ENCODE measurements at places on chromosomes 11 and 22.

DNA sequence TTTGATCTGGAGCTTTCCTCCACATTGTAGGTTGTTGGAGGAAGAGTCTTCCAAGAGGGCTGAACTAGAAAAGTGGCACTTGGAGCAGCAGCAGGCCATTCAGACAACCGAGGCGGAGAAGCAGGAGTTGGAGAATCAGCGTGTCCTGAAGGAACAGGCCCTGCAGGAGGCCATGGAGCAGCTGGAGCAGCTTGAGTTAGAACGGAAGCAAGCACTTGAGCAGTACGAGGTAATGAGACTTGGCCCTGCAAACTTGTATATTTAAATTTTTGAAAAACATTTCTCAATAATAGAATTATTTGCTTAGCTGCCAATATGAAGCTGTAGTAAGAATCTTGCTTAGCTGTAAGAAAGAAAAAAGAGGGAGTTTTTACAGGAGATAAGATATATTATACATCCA is 84.0 kb downstream of the SWAP70 start:
- DNase-seq: no peak

- DNase-seq: no peak
Measured at GRCh38 chr11:103544874-103545273, 435.6 kb downstream of the DYNC2H1 start.

DNA sequence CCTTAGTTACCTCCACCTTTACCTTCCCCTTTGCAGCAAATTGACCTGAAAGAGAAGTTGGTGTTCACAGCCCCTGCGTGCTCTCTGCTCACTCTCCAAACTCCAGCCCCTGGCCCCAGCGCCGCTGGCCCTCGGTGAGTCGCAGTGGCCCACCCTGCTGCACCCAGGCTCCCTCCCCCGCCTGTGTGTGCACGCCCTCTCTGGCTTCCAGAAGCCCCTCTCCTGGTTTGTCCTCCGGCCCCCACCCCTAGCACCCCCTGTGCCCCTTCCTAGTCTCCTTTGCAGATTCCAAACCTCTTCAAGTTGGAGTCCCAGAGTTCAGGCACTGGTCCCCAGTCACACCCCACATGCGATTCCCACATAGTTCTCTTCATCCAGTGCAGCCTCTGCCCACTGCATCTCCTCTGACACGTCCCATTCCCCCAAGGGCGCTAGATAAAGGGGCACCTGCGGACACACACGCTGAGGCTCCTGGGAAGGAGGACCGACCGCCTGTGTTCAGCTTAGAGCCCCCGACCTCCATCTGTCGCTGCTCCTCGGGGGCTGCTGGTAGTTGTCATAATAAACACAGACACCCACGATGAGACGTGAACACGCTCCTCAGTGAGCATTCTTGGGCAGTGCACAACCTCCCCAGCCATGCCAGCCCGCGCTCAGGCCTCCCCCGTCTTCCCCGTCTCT is 1.5 kb upstream of the PHRF1 start:
- no peak for DNase-seq

- no peak for DNase-seq
Measured at GRCh38 chr11:88100151-88100550, 75.1 kb downstream of the RAB38 start.

DNA sequence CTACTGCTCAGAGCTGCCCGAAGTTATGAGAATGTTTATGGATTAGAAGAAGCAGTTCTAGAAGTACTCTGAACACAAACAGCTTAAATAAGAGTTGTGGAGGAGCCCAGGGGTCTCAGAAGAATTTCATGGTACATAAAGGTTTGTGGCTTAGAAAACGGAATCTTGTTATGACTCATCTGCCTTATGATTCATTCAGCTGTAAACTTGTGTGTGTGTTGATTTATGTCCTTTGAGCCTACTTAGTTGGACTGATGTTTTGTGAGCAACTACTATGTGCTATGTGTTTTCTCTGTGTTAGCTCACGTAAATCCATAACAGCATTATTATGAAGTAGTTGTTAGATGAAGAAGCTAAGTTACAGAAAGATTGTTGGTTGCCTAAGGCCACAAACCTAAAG is 203.7 kb downstream of the PGR start:
- DNase-seq: no peak

DNA sequence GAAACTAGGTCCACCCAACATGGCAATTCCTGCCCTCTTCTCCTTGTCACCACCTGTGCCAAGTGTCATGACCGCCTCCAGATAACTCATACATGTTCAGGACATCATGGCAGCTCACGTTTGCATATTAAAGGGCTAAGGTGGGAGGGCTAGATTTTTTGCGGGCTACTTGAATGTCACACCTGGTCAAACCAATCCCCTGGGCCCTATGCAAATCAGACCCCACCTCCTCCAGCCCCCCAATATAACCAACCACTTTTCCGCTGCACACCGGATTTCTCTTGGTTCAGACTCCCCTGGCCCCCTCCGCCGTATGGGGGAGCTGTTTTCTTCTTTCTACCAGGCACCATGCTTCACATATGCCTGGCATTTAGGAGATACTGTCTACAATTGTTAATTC is 12.6 kb downstream of the UPB1 start:
- no peak for DNase-seq

DNA sequence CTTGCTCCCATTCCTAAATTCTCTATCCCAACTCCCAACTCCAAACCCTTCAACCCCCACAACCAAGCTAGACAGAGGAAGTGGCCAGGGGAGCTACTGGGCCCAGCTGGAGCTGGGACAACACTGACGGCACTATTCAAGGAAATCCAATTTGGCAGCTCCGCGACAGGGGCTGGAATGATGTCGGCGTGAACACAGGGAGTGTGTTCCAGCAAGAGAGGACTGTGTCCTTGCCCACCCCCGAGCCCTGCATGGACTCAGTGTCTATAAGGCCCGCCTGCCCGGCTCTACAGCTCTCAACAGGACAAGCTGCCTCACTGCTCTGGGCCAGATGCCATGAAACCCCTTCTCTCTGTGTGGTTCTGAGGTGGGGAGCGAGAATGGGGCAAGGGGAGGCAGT is 11.3 kb downstream of the PCSK7 start:
- DNase-seq: no peak

DNA sequence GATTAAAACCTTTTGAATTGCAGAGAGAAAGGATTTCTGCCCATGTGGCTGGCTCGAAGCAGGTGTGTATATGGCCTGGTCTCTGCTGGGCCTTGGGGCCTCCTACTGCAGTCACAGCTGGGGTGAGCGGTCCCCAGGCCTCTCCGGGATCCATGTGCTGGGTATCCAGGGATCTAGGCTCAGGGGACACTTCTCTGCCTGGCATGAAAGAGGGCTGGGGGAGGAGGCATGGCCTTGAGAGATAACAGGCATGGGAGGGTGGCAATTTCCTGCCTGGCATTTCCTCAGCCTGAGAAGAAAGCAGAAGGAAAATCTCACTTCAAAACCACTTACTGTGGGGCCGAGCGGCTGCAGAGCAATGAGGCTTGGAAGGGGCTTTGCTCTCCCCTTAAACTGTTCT is 20.3 kb upstream of the PARVG start:
- no peak for DNase-seq

Data from NCI-H1092 (cell line).